ENCODE measurements at places on chromosomes 5 and 9. TPM values are rescaled to one million over a fixed set of nuclear protein-coding genes. Genes with fewer than 3 reads are reported as not detected.

GRCh38 chr5:95948631-95949030 lies 13.0 kb downstream of the ELL2 start:
- H3K27ac ChIP-seq: no peak overlapping the region
- no peaks in the 10 kb centered on the region for H3K27me3 ChIP-seq
- peaks cover 30% of the 10 kb centered on the region for H3K36me3 ChIP-seq

Gene RPS23
- total RNA-seq: 3,303 TPM

Gene GPRIN1
- 2.0 TPM for total RNA-seq

- H3K27ac ChIP-seq: no peak overlapping the region
- no peaks in the 10 kb centered on the region for H3K36me3 ChIP-seq
- no peak for DNase-seq
Measured at GRCh38 chr9:83041771-83042170, 21.2 kb downstream of the RASEF start.

DNA sequence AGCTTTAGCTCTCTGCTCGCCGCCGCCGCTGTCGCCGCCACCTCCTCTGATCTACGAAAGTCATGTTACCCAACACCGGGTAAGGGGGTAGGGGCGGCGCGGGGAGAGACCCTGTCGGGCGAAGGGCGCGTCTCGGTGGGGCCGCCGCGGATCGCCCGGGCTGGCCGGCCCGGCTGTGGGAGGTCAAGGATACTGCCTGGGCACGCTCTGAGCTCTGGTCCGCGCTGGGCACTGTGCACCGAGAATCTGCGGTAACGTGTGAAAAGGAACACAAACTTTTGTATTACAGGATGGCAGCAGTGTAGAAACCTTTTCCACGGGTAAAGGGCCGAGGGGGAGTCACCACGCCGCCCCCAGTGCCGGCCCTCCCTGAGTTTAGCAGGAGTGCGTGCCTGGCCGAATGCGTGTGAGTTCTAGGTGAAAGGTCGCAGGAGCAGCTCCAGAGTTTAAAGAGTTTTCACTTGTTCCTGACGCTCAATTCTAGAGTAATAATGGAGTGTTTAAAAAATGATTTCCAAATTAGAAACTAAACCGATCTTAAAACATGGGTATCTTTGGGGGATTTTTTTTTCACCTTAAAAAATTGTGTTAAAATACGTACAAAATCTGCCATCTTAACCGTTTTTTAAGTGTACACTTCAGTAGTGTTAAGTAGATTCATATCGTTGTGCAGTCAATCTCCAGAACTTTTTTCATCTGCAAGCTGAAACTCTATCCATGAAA lies at the start of gene HSDL2:
HSDL2 (plus strand) TSS at position 7 of the 723 bp plus-strand sequence; CDS start at position 63, 56 bp downstream.
- H3K27me3 ChIP-seq: no peaks in the 10 kb centered on the region
- peaks cover 35% of the 10 kb centered on the region for H3K4me1 ChIP-seq
- DNase-seq: peak; percentile 56

Gene SUB1
- 403 TPM for total RNA-seq

GRCh38 chr9:114096866-114097612 lies 2.1 kb downstream of the KIF12 start:
- no peak overlapping the region for H3K27ac ChIP-seq
- H3K27me3 ChIP-seq: peaks cover 41% of the 10 kb centered on the region
- H3K36me3 ChIP-seq: no peaks in the 10 kb centered on the region
- no peak for DNase-seq
- H3K4me1 ChIP-seq: peaks cover 4% of the 10 kb centered on the region
- H3K4me3 ChIP-seq: no peak overlapping the region

Gene PTGS1
- not detected for total RNA-seq

DNA sequence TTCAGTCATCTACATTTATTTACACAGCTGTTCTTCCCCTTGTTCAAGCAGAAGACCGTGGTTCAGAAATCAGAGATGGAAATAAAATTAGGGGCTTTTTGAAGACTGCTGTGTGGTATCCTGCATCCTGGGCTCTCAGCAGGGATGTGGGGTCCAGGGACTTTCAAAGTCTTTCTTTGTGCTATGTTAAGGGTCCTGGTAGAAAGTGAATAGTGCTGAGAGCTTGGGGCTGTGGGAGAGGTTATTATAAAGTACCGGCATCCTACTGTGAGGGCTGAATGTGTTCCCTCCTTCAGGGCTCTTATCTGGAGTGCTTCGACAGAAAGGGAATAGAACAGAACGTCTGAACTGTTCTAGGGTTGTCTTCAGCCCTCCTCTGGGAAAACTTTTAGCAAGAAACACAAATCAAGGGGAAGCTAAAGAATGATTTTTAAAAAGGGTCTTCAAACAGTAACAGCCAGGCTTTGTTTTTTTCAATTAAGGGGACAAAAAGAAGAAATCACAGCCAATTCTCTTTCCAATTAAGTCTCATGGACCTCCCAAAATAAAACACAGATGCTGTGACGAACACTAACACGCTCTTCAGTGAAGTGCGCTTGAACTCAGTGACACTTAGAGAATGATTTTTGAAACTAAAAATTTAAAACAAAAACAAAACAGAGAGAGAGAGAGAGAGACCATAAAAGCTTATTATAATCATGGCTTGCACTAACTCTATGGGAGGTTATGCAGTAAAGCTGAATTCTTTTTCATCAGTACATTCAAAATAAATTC lies 15.7 kb upstream of the SLC1A3 start:
- H3K36me3 ChIP-seq: no peaks in the 10 kb centered on the region
- no peak overlapping the region for H3K27ac ChIP-seq

DNA sequence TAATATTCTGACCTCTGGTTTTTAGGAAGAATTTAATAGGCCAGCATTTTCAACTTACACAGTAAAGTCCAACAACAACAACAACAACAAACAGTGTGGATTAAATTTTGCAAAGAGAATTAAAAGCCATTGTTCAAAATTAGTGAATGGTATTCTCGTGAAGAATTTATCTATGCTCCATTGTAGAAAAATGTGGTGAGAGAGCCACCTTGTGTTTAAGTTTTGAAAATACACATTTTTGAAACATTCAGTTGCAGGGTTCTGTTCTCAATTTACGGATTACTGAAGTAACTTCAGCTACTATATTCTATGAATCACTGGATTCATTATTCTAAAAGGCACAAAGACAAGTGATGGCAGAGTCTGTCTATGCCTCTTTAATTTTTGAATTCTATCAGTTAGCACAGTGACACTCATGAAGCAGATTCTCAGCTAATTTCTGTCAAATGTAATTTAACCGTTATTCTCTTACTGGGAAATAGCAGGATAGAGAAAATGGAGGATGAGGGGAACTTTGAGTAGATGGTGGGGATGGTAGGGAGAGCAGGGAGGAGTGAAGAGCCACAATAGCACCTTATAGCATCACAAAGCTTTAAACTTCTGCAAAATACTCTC lies 11.0 kb downstream of the CCDC152 start:
- no peak overlapping the region for H3K27ac ChIP-seq
- H3K4me1 ChIP-seq: no peaks in the 10 kb centered on the region
- H3K36me3 ChIP-seq: peaks cover 1% of the 10 kb centered on the region
- no peak overlapping the region for H3K4me3 ChIP-seq
- no peak for DNase-seq

Gene SLCO6A1
- total RNA-seq: not detected

DNA sequence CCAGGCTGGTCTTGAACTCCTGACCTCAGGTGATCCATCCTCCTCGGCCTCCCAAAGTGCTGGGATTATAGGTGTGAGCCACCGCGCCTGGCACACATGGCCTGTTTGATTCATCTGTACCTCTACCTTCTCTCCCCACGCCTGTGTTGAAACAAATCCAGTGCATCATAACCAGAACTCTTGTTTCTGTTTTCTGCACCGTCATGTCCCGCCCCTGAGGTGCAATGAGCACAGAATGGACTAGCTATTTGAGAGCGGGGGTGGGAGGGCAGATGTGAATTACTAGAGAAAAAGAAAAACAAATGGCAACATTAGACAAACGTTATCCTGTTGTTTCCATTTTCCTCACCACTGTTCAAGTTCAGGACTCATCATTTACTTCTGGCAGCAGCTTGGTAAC lies 10.7 kb upstream of the FAM193B start:
- H3K4me1 ChIP-seq: peaks cover 3% of the 10 kb centered on the region
- H3K27ac ChIP-seq: no peak overlapping the region
- H3K27me3 ChIP-seq: peaks cover 6% of the 10 kb centered on the region

Gene NOL8
- 46.5 TPM for total RNA-seq

DNA sequence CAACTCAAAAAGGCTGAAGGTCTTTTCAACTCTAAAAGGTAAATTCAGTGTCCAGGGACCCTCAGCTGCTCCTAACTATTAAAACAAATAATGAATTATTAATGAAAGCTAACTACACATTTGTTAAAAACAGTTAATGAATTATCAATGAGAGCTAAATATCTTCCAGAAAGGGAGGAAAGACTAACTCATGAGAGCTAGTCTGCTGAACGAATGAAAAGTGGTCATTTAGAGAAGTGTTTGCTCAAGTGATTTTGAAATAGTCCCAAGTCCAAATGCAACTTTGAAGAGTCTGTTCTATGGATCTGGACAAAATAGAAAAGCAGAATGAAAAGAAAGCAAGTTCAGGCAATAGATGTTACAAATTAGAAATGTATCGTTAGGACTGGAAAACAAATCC lies 133.9 kb upstream of the SPEF2 start:
- H3K4me1 ChIP-seq: peaks cover 9% of the 10 kb centered on the region
- DNase-seq: no peak
- no peak overlapping the region for H3K27ac ChIP-seq
- H3K4me3 ChIP-seq: no peak overlapping the region

DNA sequence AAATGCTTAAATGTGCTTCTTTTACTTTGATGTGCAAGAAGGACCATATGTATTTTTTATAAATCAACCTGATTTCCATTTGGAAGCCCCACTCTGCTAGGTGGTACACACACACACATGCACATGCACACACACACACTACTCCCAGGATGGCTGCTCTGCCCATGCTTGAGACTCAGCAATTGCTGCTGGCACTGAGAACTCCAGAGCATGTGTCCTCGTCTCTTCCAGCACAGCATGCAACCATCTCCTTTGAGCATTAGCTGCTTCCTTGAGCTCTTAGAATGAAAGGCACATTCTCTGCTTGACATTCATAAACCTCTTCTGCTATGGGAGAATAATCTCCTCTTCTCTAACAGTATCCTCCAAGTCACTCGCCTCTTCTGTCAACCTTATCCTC lies 115.9 kb downstream of the FEM1C start:
- H3K36me3 ChIP-seq: no peaks in the 10 kb centered on the region
- H3K27me3 ChIP-seq: peaks cover 12% of the 10 kb centered on the region
- DNase-seq: no peak
- no peak overlapping the region for H3K4me3 ChIP-seq
- no peaks in the 10 kb centered on the region for H3K4me1 ChIP-seq

Gene TMEM245
- 26.7 TPM for total RNA-seq

Gene TJP2
- total RNA-seq: 3.7 TPM

DNA sequence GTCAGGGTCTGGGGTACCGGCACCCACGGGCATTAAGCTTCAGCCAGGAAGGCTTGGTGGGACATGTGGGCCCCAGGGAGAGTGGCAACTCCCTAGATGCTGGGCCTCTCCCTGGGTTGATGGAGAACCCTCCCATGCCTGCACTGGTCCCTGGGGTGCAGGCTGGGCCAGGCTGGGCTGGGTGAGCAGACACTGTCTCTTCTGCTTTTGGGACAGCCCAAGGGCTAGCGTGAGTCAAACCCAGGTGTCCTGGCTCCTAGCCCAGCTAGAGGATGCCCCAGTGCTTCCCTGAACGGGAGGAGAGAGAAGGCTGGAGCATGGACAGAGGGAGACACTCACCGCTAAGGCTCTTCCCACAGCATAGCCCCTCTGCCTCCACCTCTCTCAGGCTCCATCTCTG lies 5.7 kb upstream of the AQP7 start:
- no peak for DNase-seq
- H3K27me3 ChIP-seq: no peaks in the 10 kb centered on the region
- no peaks in the 10 kb centered on the region for H3K4me1 ChIP-seq
- H3K27ac ChIP-seq: no peak overlapping the region

Gene BTNL8
- not detected for total RNA-seq

Gene TLX3
- total RNA-seq: not detected

Gene CAMK2A
- total RNA-seq: not detected

GRCh38 chr5:873328-873727 lies 19.3 kb downstream of the BRD9 start:
- DNase-seq: no peak
- H3K4me3 ChIP-seq: no peak overlapping the region
- no peak overlapping the region for H3K27ac ChIP-seq
- peaks cover 62% of the 10 kb centered on the region for H3K36me3 ChIP-seq
- H3K27me3 ChIP-seq: no peaks in the 10 kb centered on the region
- no peaks in the 10 kb centered on the region for H3K4me1 ChIP-seq

Gene CSNK1G3
- total RNA-seq: 39.2 TPM

- no peak overlapping the region for H3K27ac ChIP-seq
- peaks cover 12% of the 10 kb centered on the region for H3K4me1 ChIP-seq
- no peaks in the 10 kb centered on the region for H3K36me3 ChIP-seq
- no peak overlapping the region for H3K4me3 ChIP-seq
Measured at GRCh38 chr9:135978642-135979546, 17.7 kb upstream of the UBAC1 start.

DNA sequence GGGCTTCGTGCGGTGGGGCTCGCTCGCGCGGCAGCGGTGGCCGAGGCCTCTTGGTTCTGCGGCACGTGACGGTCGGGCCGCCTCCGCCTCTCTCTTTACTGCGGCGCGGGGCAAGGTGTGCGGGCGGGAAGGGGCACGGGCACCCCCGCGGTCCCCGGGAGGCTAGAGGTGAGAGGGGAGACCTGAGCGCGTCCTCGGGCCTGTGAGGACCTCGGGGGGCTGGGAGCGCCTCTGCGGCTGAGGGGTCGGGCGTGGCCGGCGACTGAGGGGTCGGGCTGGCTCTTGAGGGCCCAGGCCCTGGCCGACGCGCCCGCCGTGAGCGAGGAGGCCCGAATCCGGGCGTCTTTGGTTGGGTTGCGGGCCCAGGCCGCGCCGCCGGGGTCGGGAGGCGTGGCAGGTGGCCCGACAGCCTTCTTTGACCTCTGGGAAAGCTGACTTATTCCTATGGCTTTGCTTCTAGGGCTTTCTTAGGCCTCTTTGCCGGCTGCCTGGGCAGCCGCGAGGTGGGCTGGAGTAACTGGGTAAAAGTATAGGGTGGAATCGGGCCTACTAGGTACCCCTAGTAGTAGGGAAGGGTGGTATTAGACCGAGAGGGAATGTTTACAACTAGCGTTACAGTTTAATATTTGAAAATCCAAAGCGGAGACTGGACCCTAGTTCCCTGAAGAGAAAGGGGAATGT lies at the start of gene CANX:
CANX (plus strand) TSS at position 33 of the 681 bp plus-strand sequence. CDS start 6,715 bp downstream, outside the sequence.
- H3K27ac ChIP-seq: peak within 1 kb of the TSS; percentile 99
- H3K4me1 ChIP-seq: peaks cover 39% of the 10 kb centered on the region
- no peak for DNase-seq
- H3K4me3 ChIP-seq: peak within 1 kb of the TSS; percentile 96
- no peaks in the 10 kb centered on the region for H3K27me3 ChIP-seq

- no peaks in the 10 kb centered on the region for H3K36me3 ChIP-seq
- no peaks in the 10 kb centered on the region for H3K27me3 ChIP-seq
- H3K4me1 ChIP-seq: no peaks in the 10 kb centered on the region
- H3K4me3 ChIP-seq: no peak overlapping the region
- DNase-seq: no peak
Measured at GRCh38 chr5:128469912-128470311, 68.1 kb downstream of the FBN2 start.
